NCI-H1092 treated with DMSO at 0.1 percent for 48 hours (cell line): ENCODE measurements at places on chromosomes 7 and 10.

DNA sequence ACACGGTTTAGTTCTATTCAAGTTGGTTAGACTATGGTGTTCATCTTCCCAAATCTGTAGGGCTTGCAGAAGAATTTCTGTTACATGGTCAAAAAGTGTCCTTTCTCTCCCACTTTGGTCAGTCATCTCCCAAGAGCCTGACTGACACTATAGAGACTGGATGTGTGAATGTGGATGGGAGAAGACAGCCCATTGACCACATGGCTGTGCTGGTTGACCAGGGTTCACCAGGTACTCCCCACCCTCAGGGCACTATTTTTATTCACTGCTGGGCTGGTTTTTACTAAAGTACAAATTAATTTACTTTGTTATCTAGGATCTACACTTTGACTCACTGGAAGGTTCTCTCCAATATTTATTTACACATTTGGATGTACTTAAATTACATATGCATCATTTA lies 2.3 kb downstream of the ZNF804B start:
- no peak for DNase-seq

- DNase-seq: peak; percentile 14
These were observed 29.9 kb upstream of the DLD start for GRCh38 chr7:107860981-107861652.

DNA sequence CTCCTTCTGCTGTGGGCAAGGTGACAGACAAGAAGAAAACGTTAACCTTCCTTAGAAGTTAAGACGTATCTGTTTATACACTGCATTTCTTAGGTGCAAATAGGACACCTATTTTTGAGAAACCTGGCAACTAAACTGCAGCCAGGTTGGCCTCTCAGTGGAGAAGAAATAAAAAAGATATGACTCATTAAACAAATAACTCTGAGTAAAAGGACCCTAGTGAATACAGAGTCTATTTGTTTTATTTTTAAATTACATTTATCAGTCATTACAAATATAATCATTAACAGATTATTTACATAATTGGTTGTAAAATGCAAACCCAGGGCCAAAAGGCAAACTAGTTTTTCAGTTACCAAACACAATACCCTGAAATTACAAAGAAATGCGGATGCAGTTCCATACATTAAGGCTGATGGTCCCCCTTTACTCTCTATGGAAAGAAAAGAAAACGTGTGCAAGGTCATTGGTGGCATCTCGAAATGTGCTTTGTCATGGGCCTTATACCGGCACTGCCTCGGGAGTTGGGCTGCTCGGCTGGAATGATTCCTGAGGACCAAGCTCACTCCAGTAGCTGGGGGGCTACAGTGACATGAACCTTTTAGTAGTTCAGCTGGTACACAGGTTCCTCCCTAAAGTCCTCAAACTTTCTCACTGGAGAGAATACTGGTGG lies 38.4 kb downstream of the ADRB1 start:
- DNase-seq: no peak

DNA sequence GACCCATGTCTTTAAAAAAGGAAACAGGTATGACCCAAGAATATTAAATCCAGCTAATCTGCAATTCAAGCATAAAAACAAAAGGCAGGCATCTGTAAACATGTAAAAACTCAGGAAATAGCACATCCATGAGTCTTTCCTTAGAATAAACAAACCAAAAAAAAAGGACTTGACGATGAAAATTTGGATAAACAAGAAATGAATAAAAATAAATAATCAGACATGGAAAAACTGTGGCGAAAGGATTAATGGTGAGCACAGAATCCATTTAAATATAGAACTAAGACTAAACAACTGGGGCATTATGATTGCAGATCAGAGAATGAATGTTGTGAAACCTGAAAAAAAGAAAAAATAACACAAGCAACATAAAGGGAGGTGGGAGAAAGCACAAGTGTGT lies 170.1 kb downstream of the DOCK4 start:
- no peak for DNase-seq

GRCh38 chr10:30466445-30466844 lies 32.5 kb downstream of the MAP3K8 start:
- no peak for DNase-seq

- no peak for DNase-seq
These were observed 35.2 kb downstream of the VCL start for GRCh38 chr10:74032900-74033655.

DNA sequence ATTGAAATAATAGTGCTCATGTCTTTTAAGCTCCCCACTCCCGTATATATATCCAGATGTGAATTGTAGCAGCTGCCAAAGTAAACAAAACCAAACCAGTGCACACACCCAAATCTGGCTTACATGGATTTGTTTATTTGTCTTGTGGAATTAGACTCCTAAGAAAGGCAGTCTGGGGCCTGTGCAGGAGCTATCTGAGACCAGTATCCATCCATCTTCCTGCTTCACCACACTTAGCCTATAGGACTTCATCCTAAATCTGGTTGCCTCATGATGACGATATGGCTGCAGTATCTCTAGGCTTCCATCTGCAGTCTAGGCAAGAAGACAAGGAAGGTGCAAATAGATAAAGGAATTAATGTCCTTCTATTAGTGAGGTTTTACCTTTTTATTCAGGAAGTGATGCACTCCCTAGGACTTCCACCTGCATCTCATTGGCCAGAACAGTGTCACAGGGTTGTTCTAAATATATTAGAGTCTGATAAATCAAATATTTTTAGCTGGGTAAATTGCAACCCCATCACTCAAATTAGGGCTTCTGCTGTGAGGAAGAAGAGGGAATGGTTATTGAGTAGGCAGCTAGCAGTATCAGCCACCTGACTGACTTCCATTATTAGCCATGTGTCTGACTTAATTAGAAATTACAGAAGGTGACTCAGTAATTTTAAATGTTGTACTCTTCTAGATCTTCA lies 6.0 kb downstream of the WIPF3 start:
- DNase-seq: no peak

DNA sequence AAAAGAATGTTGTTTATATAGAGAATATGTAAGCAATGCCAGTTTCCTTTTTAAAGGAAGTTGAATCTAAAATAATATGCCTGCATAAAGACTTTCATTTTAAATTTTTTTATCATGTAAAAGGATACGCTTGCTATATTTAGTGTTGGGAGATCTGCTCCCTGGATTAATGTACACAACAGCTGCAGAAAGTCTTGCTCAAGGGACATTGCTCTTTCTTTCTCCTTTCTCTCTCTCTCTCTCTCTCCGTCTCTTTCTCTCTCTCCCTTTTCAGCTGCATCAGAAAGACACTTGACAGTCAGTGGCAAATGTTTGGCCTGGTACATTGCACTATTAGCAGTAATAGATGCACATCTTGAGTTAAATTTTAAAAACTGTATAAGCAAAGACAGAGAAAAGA lies 739 bp downstream of the MYPN start:
- DNase-seq: no peak

DNA sequence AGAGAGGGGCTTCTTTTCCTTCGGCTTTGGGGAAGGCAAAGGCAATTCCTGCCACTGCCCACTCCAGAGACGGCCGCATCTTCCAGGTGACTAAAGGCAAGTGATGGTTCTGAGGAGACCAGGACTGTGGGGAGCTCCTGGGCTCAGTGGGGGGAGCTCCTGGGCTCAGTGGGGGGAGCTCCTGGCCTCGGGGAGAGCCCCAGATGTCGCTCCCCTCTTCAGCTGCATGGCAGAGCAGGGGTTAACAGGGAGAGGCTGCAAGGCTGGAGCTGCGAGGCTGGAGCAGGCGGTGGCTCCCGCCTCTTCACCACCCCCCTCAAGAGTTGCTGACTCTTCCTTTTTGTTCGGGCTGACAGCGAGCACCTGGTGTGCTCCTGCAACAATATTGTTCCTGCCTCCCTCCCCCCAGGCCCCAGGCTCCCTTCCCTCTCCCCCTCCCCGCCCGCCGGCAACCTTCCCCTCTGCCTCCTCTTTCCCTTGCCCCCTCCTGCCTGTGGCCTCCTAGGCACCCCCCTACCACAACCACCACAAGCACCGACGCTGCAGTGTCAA lies 56.3 kb upstream of the LBX1 start:
- peak; percentile 59 for DNase-seq

DNA sequence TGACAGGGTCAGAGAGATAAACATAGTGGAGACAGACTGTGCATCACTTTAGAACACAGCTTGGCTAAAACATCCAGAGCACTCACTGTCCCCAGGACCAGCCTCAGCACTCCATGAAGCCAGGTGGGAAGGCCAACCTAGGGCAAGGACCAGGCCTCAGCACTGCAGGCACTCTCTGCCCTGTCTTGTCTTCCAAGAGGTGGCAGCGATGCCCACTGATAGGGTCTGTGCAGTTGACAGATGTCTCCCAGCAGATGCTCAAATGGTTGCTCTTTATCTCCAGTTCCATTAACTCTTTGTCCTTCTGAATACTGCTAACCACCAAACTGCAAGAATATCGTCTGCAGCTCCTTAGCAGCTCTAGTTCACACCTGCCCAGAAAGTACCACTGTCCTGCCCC lies 9.1 kb downstream of the DDX56 start:
- no peak for DNase-seq
